ENCODE measurements at places on chromosomes 3 and 15.

DNA sequence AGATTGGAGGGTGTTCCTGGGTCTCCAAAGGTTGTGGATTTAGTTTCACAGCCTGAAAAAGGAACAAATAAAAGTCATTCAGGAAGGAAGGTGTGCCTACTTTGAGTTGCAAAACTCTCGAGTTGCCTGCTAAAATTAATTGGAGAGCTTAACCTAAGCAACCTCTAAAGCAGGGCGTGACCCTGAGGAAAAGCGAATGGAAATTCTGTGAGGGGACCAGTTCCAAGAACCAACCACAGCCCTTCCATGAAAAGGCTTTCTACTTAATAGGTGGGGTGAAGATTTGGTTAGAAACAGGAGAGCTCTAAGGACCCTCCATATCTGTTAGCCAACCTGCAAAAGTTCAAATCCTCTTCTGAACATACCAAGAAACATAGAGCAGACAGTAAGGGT is 1.5 kb downstream of the CD80 start:
- DNase-seq = no peak

- DNase-seq = no peak
Observed at GRCh38 chr3:65473736-65474135, 565.0 kb downstream of the MAGI1 start.

DNA sequence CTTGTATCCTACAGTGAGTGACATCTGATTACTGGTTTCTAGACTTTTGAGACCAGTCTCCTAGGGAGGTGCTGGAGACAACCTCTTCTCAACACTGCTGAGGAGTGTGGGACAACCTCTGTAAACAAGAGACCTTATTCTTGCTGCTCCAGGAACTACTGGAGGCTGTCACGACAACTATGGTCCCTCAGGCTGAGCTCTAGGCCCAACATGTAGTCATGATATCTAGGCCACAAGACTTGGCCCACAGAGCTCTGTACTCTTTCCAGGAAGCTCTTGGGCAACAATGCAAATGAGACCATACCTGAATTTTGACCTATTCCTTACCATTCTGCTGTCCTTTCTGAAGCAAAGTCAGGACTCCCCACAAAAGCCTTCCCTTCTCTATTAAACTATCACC is 24.3 kb upstream of the HEG1 start:
- DNase-seq = no peak

DNA sequence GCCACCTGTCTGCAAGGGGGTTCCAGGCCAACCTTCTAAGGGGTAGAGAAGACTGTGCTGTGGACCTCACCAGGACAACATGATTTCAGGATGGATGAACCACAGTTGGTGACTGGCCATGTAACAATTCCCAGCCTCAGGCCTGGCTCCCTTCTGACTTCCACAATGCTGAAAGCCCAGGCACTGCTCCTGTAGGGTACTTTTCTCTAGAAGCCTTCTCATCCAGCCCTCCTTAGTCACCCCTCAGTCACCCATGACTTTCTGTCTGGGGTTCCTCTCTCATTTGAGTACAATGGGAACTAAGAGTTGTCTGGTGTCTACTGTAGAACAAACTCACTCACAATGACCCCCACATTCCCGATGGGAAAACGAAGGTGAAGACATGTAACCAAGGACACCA is 8.6 kb downstream of the ALS2CL start:
- DNase-seq = no peak

- DNase-seq = no peak
Observed at GRCh38 chr3:28651159-28651558, 302.5 kb upstream of the AZI2 start.

DNA sequence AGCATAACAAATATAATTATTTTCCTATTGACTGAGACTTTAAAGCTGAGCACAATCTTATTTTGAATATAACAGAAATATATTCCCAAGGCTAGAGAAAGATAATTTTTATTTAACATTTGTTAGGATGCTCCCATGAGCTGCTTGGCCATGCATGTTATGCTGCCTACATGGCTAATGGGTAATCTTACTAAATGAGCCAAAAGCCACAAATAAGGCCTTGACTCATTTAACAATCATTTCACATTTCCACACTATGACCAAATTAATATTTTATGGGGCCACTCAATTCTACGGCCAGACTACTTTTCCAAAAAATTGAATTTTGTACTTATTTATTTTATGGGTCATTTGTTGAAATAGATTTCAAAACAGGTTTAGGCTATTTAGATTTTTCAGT is 141.7 kb downstream of the MEIS2 start:
- no peak for DNase-seq

- DNase-seq = no peak
Observed at GRCh38 chr3:73924048-73924447, 299.3 kb upstream of the PDZRN3 start.

- no peak for DNase-seq
Observed at GRCh38 chr3:183378951-183379350, 49.5 kb downstream of the MCF2L2 start.

DNA sequence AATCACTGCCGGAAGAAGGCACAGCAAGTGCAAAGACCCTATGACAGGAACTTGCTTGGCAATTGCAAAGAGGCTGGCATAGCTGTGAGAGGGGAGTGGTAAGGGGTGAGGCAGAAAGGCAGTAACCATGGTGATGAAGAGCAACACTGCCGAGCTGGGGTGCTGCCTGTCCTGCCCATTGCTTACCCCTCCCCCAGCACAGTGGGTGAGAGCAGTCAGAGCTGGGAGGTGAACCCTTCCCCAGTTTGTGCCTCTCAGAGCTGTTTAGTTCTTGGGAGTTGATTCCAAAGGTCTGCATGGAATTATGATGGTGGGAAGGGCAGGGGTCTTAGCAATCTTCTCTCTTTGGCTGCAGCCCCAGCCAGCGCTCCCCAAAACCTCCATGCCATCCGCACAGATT is 8.8 kb downstream of the TYRO3 start:
- no peak for DNase-seq

- DNase-seq = no peak
Observed at GRCh38 chr3:169980055-169980454, 13.4 kb downstream of the SEC62 start.

DNA sequence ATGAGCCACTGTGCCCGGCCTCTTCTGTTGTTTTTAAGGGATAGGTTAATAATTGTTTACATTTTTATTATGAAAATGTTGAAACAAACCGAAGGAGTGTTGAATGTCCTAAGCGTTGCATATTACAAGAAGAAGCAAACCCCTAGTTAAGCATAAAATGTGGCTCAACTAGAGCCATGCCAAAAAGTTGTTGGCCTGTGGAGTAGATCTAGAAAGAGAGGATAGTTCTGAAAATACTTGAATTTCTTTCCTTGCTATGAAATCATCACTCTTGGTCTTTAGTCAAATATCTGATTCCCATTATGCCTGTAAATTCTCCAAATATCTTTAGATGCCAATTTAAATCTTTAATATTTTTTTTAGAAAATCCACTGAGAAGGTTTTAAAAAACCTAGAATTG is 12.8 kb downstream of the RBP2 start:
- no peak for DNase-seq

DNA sequence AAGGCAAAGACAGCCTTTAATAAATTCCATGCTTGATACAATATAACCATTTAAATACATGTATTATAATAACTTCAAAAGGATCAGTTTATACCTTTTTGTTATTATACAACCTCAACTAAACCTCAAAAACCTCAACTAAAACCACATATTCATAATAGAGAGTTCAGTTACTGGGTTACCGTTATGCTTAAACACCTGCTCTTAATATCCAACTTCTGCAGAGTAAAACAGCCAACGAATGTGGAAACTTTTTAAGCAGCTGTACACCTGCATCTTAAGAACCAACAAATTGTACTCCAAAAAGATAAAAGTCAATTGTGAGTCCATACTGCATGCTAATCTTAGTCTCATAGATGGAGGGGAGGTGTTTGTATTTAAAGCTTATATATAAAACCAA is 53.5 kb downstream of the TFDP2 start:
- no peak for DNase-seq

- DNase-seq = no peak
Observed at GRCh38 chr3:40128166-40128565, 181.3 kb upstream of the EIF1B start.

DNA sequence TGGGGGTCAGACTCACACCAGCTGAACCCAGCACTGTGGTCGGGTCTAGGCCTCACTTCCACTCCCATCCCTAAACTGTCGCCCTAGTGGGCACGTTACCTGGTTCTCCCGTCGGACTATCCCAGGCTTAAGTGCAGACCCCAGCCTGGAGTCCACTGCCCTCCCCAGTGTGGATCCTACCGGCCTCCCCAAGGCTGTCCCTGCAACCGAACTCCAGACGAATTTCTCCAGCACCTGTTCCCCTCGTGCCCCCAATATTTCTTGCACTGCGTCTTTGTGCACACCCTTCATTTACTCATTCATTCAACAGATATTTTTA is 26.5 kb downstream of the SLC41A3 start:
- DNase-seq = no peak

DNA sequence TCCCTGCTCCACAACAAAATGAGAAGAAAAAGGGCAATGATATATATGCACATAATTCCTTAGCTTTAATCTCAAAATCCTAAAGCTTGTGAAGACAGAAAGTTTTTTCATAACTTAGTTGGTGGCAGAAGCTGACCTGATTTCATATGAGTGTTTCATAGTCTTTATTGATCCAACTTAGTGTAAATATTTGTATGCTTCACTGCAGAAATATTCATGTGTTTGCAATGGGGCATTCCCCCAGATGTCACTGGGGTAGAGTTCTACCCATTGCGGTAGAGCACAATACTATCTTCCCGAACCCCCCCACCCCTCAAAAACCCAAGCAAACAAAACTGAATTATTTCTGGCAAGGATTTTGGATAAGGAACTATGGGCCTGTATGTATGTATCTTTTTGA is 221.2 kb downstream of the THRB start:
- DNase-seq = no peak

GRCh38 chr3:45317710-45318109 is 70.7 kb upstream of the LARS2 start:
- no peak for DNase-seq

- DNase-seq = no peak
Observed at GRCh38 chr3:40645883-40646282, 121.1 kb downstream of the ZNF621 start.

DNA sequence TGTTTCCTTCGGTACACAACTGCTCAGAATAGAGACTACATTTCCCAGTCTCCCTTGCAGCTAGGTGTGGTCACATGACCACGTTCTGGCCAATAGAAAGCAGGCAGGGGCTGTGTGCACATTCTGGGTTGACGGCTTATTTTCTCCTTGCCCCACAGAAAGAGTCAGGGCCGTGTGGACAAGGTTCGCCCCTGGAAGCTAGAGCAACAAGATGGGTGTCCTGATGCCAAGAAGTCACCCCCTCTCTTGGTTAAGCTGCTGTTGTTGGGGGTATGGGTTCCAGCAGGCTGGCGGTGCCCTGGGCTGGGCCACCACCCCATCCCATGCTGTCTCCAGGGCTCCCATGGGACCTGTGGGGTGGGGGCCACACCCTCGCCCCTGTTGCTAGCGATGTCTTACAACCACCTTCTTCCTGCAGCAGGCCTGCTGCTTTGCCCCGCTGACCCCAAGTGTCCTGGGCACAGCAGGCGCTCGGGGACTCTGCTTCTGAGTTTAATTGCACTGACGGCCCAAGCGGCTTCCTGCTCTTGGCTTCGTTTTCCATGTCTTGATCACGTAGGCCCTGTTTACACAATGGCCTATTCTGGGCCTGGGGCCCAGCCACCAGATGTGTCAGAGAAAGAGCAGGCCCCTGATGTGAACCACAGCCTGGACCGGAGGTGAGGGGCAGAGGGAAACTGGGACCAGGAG is 24.9 kb downstream of the ABTB1 start:
- peak; percentile 40 for DNase-seq

GRCh38 chr3:31804251-31805051 is 176.6 kb downstream of the OSBPL10 start:
- no peak for DNase-seq

- DNase-seq = no peak
Observed at GRCh38 chr15:38398134-38398533, 55.8 kb upstream of the FAM98B start.

- no peak for DNase-seq
Observed at GRCh38 chr3:82473864-82474541, 712.6 kb upstream of the GBE1 start.

DNA sequence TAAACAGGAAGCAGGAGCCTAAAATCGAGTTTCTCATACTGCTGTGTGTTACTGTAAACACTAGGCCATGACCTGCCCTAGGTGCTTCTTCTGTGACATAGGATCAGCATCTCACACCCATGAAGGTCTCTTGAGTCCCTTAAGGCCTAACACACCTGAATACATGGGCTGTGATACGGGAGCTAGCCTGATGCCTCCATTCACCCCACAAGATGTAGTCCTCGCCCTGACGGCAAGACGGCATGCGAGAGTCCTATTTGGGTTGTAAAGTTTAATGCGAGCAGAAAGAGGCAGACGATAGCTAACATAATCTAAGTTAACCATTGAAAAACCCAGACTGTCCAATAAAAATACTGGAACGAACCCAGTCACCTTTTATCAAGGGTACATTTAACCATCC is 241.1 kb upstream of the ICE2 start:
- peak; percentile 41 for DNase-seq

DNA sequence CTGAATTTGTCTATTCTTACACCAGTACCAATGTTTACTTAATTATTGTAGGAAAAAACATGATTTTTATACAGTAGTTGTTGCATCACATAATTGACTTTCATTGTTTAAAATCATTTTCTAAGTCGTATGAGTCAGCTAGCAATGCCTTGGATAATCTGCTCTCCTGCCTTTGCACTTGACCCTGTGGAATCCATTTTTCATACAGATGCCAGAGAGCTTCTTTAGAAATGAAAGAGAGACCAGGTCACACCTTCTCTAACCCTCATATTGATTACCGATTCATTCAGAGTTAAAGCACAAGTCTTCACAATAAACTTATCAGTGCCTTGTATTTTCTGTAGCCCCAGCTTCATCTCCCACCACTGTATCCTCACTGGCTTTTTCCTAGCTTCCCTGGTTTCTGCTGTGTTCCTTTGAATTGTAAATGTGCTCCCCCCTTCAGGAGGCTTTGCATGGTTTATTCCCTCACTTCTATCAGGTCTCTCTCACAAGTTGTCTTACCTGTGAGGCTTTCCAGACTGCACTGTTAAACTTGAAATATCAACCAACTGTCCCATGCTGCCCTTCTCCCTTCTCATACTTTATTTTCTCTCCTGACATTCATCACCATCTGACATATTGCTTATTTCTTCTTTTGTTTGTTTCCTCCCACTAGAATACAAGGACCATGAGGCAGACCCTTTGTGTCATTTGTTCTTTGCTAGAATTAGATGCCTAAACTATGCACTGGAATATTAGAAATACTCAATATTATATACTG is 662.0 kb upstream of the GBE1 start:
- no peak for DNase-seq

DNA sequence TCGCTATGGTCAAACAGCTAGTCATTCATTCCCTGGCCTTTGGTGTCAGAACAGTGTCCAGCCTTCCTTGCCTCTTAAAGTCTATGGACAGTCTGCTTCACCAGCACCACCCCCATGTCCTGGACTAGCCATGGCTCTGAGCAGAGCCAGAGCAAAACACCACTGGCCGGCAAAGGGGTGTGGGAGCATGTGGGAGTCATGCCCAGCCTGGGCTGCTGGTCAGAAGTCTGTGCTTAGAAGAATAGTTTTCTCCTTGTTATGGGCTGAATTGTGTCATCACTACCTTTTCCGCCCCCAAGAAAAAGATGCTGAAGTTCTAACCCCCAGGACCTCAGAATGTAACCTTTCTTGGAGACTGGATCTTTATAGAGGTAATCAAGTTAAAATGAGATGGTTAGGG is 132.9 kb upstream of the LPP start:
- DNase-seq = no peak

GRCh38 chr3:64316971-64317370 is 91.7 kb upstream of the PRICKLE2 start:
- DNase-seq = no peak

- no peak for DNase-seq
Observed at GRCh38 chr3:112230033-112230432, 64.0 kb downstream of the SLC9C1 start.

- DNase-seq = no peak
Observed at GRCh38 chr3:14490831-14491230, 49.3 kb downstream of the GRIP2 start.
